ENCODE measurements at places on chromosomes 1 and 21. TPM values are rescaled to one million over a fixed set of nuclear protein-coding genes. Genes with fewer than 3 reads are reported as not detected.

- DNase-seq = no peak
Measured at GRCh38 chr1:202351725-202352124, 3.2 kb downstream of the PPP1R12B start.

- DNase-seq = no peak
Measured at GRCh38 chr1:34276606-34277005, 99.9 kb downstream of the C1orf94 start.

DNA sequence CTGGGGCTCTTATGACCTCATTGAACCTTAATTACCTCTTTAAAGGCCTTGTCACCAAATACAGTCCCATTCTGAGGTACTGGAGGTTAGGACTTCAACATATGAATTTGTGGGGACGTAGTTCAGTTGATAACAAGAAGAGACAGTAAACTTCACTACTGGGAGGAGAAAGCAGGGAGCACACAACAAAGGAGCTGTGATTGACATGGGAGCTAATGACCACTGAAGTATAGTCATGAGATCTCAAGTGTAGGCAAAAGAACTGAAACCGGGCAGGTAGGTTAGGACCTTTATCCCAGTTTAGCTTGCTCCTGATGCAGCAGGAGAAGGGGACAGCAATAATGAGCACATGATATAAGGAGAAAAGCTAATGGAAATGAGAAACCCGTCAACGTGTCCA is 11.8 kb upstream of the MAB21L3 start:
- DNase-seq = no peak

DNA sequence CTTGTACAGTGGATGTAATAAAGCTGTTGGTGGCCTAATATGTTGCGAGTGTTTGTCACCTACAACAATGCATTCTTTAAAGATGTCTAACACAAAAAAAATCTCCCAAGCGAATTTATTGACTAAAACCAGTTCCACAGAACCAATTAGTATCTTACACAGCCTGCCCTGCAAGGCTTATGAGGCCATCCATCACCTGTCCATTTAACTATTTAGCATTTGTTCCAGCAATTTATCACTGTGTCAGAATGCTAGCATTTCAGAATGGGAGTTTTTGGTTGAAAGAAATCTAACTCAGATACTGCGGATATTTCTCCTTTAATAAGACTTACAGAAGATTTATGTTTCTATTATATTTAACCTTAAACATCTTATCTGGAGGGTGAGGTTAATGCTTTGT is 831.1 kb upstream of the PRMT6 start:
- DNase-seq = no peak

DNA sequence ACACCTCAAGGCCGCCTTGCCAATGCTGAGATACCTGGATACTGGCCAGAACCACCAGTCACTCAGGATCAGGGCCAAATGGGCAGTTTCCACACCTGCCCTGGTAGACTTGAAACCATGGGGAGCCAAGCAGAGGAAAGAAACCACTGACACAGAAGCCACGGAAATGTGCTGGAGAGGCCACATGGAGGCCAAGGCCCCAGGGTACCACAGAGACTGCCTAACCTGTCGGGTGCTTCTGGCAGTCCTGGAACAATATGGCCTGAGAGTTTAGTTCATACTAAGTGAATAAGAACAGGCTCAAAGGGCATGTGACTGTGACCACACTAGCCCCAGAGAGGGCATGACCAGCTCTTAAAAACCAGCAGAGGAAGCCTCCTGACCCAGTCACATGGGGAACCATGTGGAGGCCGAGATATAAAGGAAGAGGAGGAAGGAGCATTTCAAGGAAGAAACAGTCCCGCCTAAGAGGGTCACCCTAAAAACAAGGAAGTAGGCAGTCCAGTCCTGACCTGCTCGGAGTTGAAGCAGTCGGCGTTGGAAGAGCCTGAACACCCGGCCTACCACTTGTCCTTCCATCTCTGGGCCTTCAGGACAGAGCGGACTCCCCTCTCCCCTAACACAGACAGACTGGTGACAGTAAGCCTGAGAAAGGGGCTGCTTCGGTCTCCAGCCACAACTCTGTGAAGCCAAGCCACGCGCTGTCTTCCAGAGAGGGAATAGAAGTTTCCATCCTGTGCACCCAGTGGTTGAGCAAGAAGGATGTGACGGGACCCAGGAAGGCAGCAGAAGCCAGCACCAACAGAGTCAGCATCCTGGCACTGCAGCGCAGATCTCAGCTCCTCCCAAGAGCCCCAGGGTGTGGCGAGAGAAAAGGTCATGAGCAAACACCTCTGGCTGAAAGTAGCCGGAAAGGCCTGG is at the start of gene DENND2D:
TSS of gene DENND2D (minus strand) at position 766 of the 921 bp plus-strand sequence. CDS start at position 579, 187 bp downstream.
- DNase-seq = no peak

GRCh38 chr1:223137455-223138085 is 5.5 kb downstream of the TLR5 start:
- no peak for DNase-seq

DNA sequence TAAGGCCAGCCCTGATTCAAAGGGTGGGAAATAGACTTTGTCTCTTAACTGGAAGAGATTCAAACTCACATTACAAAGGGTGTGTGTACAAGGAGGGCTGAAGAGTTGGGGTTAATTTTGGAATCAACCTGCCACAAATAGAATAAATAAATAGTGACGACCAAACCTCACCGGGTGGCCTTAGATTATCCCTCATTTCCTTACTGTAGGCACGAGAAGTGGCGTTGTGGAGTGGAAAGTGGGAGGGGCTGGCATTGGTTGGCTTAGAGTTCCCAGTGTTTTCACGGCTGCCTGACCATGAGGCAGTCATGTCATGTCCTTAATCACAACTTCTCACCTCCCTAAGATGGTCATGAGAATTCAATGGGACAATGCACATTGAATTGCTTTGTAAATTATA is 21.3 kb upstream of the RUNX1 start:
- no peak for DNase-seq

- no peak for DNase-seq
Measured at GRCh38 chr1:98210064-98210463, 289.2 kb upstream of the DPYD start.

DNA sequence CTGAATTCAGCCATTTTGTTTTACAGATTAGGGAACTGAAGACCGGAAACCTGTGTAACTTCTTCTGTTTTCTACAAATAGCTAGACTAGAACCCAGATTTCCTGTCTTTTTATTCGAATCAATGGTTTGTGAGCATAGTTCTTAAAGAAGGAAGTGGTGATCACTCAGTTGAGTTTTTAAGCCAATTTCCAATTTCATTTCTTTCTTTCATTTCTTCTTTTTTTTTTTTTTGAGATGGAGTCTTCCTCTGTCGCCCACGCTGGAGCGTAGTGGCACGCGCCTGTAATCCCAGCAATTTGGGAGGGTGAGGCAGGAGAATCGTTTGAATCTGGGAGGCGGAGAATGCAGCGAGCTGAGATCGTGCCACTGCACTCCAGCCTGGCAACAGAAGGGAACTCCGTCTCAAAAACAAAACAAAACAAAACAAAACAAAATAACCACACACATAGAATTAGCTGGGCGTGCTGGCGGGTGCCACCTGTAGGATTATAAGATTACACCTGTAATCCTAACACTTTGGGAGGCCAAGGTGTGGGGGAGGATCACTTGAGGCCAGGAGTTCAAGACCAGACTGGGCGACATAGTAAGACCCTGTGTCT is 3.0 kb upstream of the MDM4 start:
- DNase-seq = no peak

DNA sequence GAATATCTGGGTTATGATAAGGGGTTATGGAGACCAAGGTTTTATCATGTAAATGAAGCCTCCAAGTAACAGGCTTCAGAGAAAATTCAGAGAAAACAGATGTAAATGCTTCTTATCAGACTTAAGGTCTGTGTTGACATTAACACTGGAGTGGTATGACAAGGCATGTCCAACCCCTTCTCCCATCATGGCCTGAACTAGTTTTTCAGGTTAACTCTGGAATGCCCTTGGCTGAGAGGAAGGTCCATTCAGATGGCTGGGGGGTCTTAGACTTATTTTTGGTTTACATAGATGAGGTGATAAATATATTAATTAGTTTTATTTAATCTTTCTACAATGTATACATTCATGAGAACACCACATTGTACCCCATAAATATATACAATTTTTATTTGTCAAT is 399.6 kb downstream of the TBX15 start:
- no peak for DNase-seq

The CR1L gene
- not detected for total RNA-seq

The AMY1B gene
- not detected for total RNA-seq

The TRIM17 gene
- total RNA-seq = not detected

The FMOD gene
- not detected for total RNA-seq

The RAB42 gene
- total RNA-seq = 14.1 TPM

The MUL1 gene
- total RNA-seq = 14.3 TPM

All from MG63 (cell line).